Stimulated activated naive CD4-positive, alpha-beta T cell treated with Interleukin-2 at 50 U/mL for 16 hours (primary cell): ENCODE measurements at places on chromosomes 2 and 18.

DNA sequence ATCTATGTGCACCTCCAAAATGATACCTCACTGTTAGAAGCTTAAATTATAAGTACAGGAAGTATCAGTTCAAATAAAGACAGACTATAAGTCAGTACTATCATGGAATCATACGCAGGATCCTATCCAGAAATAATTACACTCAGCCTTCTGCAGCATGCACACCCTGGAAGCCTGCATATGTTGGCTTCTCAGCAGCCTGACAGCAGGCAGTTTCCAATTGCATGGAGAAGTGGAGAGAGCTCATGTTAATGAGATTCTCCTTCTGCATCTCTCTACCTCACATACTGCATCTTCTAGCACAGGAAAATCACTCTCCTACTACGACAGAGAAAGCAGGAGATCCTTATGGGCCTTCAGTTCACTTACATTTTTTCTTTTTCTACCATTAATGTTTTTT, 20.5 kb downstream of the NR4A2 start:
- no peak for DNase-seq

DNA sequence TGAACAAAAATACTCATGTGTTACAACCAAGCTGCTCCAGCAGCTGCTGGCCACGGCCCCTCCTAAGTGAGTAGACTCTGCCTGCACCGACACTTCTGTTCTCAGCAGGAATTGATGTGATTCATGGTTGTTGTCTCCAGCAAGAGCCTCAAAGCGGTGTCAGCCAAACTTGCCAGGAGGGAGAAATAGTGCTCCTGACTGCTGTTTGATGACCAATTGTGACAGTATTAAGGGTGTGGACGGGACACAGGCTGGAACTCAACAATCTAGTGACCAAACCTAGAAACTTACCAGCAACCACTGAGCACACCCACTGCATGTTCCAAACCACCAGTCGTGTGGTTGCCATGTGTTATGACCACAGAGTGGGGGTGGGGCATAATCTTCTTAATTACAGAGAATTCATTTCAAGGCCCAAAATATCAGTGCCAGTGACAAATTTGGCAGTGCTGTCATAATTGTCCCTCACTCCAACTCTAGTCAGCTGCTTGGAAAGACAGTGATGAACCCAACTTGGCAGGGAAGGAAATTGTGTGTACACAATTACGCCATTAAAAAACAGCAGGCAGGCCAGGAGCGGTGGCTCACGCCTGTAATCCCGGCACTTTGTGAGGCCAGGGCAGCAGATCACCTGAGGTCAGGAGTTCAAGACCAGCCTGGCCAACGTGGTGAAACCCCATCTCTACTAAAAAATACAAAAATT, 30.4 kb downstream of the FBLN7 start:
- DNase-seq = no peak

GRCh38 chr2:57450170-57450569, 596.4 kb upstream of the VRK2 start:
- no peak for DNase-seq

DNA sequence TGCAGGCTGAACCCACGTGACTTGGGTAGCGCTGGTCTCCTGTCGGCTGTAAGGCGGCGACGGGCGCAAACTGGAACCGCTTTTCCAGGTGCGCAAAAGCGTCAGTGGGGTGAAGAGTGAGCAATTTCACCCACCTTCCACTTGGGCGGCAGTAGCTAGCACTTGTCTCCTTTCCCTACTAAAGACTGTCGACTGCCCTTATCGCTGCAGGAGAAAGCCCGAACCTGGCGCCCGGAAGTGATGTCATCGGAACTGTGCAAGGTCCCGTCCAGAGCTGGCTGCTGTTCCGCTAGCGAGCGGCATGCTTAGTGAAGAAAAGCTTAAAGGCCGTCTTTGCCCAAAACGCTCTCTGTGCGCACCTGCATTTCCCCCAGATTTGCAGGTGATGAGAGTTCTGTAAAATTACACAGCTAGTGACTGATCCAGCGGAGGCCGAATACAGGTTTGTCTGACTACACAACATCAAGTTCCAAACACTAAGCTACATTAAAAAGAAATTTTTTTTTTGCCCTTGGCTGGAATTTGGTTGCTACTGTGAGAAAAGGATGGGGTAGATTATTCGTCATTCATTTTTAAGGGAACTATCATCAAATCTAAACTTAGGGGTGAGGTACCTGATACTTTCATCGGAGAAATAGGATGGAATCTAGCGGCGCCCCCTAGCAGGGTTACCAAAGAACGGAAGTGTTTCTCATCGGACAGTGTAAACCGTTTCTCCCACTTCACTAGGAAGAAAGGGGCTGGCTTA, at the start of gene OSGEPL1:
TSS of gene OSGEPL1 (minus strand) at position 242 of the 748 bp plus-strand sequence. CDS start 1,152 bp downstream, outside the sequence.
- DNase-seq = peak; percentile 93

DNA sequence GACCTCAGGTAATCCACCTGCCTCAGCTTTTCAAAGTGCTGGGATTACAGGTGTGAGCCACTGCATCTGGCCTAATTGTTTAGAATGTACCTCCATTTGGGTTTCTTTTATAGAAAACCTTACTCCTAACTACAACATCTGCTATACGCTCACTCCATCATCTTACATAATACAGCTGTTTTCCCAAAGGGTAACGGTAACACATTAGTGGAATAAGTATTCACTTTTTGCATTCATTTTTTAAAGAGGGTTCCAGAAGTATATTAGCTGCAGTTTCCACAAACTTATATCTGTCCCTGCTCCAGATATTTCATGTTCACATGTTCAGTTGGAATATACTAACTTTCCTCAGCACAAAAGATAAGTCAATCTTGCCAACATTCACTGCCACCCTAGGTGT, 640.1 kb upstream of the FSHR start:
- no peak for DNase-seq

DNA sequence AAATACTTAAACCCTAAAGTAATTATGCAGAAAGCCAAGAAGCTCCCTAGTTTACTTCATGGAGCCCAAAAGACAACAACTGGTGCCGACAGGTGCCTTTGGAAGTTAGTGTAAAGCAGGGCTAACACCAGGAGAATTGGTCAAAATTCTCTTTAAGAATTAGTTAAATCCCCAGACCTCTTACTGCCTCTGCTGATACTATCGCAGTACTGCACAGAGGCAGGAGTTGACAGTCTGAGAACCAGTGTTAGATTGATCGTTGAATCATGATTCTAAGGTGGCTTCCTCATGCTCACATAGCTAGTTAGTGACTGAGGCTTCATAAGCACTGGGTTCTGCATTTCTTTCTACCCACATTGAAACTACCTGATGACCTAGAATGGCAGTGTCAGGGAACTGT, 445.0 kb downstream of the XIRP2 start:
- DNase-seq = no peak

DNA sequence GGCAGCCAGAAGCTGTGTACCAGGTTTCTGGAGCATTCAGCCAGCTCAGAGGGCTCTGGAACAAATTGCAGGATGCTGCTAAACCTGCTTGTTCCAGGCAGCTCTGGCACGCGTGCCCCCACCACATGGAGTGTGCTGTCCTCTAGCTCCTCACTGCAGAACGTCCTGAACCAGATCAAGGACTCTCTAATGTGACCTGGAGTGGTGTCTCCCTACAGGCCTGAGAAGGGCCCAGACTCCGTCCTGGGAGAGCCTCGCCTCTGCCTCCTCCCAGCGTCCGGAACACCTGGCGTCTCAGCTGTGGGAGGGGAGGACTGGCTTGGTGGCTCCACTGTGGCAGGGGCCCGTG, 115.6 kb upstream of the GPC1 start:
- no peak for DNase-seq

- no peak for DNase-seq
These were observed 28.7 kb upstream of the SLC16A14 start for GRCh38 chr2:230097424-230097823.

DNA sequence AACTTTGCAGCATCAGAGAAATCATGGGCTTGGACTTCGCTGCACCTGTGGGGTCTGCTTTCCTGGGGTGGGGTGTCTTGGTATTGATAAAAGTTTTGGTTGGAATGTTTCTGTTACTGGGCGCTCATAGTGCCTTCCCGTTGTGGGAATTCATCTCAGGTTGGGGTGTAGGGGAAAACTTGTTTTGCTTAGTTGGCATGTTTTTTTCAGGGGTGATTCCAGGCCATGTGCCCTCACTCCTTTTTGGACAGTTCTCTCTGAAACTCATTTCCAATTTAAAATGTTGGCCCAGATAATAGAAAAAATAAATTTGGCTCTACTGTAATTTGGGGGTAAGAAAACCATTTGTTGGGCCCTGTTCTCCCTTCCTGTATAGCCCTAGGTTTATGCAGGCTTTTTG, 1.5 kb downstream of the LTBP1 start:
- DNase-seq = no peak

GRCh38 chr2:68643011-68643873, at the start of gene PROKR1:
Gene PROKR1 (plus strand): TSS chr2:68643579. CDS start chr2:68645822, 2,243 bp downstream.
- peak; percentile 4 for DNase-seq

DNA sequence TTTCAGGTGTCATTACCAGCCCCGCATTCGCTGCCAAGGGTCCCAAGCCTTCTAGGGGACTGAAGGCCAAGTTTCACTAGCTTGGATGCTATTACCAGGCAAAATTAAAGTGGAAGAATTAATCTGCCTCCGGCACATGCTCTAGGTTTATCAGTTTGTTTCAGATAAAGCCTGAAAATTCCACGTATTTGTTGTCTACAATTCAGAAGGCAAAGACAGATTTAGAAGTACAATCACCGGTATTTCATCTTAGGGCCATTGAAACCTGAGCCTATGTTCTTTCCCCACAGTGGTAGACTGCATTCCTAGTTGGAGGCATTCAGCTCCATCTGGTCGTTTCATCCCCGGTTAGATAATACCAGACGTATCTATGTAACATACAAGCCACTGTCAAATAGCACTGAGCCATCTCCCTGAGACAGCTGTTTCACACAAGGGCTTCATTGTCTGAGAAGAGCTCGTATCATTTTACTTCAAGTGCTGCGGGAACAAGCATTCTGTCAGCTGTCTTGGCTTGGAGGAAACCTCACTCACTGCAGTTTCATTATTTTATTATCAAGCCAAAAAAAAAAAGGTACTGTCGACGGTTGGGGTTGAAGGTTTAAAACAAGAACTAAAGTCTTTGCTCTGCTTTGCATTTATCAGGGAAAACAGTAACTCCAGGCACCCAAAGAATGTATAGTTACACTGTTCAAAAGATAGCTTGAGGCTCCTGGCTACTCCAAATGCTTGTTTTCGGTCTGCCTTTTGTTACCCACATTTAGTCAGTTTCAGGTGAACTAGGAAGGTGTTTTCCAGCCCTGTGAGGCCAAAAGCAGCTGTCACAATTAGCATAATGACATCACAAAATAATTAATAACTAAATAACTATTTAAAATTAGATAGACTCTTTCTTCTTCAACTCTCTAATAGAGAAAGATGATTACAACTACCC, 76.7 kb downstream of the TGIF1 start:
- no peak for DNase-seq

DNA sequence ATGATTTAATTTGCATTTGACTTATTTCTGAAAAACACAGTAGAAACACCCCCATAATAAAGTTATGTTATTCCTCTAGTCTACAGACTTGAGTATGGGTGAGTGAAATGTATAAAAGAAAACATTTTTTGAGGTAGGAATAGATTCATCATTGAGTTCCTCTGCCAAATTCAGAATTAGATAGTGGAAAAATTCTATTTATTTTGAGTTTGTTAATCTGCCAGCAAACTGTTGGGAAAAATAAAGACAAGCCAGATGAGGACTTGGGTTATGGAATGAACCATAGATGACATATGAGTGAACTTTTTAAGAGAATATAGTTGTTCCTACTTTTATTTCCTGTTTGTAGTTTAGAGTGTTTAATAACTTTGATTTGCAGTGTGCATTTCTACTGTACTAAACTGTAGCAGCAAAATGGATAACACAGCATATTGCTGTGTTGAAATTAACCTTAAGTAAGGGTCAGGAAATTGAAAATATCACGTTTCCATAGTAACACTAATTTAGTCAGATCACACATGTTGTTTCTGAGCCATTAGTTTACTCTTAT, 35.6 kb upstream of the PNPT1 start:
- DNase-seq = no peak

- DNase-seq = no peak
These were observed 589.8 kb upstream of the CDH2 start for GRCh38 chr18:28766721-28767120.

GRCh38 chr2:190183539-190183938, 121.0 kb upstream of the MSTN start:
- no peak for DNase-seq

- no peak for DNase-seq
These were observed 36.6 kb upstream of the TANK start for GRCh38 chr2:161123531-161124030.

DNA sequence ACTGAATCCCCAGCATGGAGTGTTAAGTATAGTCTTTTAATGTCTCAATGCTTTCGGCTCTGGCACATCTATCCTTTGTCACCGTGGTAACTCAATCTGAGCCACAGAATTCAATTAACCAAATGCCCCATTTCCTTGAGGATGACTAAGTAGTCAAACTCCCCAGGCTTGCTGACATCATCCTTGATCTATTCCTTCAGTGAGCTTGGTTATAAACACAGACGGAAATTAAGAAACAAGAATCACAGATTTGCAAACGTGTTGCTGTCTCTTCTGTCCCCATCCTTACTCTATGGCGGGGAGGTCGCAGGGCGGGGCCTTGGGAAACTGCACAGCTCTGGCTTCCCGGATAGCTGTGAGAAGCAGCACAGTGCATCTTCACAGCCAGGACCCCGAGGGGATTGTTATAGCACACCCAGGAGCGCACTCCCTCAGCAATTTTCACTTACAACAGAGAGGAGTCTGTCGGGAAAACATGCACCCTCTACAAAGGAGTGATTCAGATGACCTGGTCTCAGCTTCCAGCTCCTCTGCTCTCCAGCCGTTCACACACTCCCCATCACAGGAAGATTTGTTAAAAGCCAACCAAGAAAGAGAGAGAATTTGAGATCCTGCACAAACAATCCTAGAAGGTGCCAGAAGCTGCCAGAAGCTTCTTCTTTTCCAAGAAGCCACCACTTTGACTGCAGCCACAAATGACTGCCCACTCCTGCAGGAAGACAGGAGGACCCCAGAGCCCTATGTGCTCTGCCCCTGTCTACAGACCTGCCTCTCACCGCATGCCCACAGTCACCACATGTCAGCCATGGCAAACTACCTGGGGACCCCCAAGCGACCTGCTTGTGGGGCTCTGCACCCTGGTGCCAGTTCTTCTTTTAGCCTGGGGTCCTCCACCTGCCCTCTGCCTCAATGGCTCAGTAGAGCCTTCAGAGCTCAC, 44.9 kb upstream of the YWHAQ start:
- no peak for DNase-seq

GRCh38 chr18:46793565-46793964, 36.7 kb upstream of the ST8SIA5 start:
- DNase-seq = no peak

DNA sequence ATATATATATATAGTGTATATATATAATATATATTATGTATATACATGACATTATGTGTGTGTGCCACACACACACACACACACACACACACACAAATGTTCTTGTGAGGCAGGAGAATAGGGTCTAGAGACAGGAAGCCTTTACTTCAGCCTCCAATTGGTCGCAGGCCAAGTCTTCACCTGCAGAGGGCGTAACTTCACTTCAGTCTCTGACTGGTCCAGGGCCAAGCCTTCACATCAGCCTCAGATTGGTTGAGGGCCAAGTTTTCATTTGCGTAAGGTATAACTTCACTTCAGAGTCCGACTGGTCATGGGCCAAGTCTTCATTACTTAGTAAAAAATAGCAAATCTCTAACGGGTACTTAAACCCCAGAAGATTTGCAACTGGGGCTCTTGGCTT, 13.2 kb upstream of the SS18 start:
- DNase-seq = no peak
